ENCODE measurements at places on chromosomes 5 and 9.

GRCh38 chr9:85600675-85601263, 141.0 kb downstream of the AGTPBP1 start:
- DNase-seq, result no peak

- DNase-seq, result no peak
These were observed 8.0 kb downstream of the SIL1 start for GRCh38 chr5:139190125-139190524.

DNA sequence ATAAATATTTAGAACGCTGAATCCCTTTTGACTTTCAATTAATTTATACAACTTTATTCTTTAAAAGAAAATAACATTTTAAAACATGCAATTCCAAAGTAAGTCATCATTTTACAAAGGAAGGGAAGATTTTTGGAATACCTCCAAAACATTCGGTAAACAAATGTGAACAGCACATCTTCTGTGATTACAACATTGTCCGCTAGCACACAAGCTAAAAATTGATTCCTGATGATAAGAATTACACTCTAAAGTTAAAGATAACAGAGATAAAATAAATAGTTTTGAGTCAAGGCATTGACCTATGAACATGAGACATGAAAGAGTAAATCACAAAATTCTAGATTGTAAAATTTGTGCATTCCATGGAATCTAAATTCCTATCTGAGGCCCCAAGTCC, 56.2 kb upstream of the TRAF1 start:
- DNase-seq, result no peak

DNA sequence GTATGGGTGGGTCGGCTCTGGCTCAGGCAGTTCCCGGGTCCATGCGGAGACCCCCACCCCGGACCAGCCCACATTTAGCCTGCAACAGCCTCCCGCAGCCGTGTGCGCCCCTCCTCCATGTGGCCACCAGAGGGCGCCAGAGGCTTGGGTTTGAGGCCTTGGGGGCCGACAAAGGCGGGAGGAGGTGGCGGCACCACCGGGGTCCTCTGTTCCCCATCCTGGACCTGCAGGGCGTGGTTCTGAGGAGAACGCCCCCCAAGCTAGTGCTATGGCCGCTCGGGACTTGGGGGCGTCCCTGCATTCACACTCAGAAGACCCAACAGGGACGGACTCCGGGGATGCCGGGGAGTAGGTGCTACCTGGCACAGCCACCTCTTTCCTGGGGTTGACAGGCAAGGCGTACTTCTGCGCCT, 16.5 kb downstream of the ASS1 start:
- DNase-seq, result peak; percentile 74

DNA sequence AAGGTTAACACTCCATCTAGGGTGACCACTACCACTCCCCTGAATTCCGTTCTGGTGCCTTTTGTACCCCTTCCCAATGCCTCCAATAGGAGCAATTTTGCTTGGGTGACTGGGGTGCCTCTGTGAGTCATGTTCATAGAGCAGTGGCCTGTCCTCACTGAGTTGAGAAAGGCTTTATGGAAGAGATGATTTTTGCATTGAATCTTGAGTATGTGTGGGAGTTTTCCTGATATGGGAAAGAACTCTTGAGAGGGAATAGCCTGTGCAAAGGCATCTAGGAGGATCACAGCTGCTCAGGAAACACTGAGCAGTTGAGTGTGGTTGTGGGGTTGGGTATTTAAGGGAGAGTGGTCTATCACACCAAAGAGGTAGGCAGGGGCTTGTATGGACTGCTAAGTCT, 16.2 kb downstream of the C9orf43 start:
- no peak for DNase-seq

GRCh38 chr9:36193023-36193422, 2.3 kb downstream of the CLTA start:
- no peak for DNase-seq

DNA sequence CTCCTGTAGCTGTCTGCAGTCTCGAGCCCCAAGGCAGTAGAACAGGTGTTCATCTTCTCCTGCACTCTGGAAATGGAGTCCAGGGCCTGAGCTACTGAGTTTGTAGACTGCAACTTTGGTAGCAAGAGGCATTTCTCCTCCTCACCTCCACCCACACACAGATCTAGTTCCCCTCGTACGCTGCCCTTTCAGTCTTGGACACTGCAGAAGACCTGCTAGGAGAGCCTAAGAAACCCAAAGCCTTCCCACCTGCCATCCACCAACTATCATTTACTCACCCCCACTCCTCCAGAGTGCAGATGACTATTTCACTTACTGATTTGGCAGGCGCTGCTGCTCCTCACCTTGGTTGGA, 59.0 kb downstream of the KCNIP1 start:
- DNase-seq, result no peak

- no peak for DNase-seq
These were observed 264.7 kb downstream of the TRIM32 start for GRCh38 chr9:116951588-116952435.

DNA sequence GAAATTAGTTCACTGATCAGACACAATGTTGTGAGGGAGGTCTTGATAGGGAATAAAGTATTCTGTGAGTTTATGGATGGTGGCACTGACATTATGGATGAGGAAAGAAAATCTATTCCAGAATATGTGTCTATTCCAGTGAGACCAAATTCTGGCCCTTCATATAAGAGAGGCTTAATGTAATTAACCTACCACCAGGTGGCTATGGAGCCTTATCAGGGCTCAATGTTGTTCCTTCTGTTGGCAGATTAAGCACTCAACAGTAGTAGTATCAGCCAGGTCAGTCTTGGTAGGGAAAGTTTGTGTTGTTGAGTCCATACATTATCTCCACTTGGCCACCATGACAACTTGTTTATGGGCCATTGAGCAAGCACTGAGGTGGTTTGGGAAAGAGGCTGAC, 41.7 kb upstream of the BARX1 start:
- DNase-seq, result no peak

DNA sequence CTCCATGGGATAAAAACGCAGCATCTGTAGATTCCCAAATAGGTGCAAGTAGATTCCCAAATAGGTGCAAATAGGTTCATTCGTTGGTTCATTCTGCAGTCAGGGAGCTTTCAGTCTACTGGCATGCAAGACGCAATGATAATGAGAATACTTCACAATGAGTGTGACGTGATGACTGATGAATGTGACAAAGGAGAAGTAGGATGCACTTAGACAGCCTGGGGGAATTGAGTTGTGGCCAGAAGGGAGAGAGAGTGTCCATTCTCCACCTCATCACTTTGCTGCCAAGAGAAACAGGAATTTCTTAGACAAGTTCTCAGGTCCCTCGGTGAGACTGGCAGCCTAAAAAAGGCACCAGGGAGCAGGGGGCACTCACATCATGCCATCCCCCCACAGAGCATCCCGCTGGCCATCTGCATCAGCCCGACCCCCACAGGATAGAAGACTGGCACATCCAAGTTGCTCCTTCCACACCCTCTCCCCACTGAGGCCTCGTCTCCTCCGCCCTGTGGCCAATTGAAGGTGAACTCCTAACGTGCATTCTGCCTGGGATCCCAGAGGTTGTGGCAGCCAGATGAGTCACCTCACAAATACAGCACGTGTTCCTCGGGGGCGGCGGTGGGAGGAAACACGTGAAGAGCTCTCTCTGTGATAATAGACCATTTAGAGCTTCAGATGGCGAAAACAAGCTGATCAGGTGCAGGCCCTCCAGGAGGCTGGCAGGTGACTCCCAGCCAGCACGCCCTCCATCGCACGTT, 19.9 kb upstream of the KCNIP1 start:
- DNase-seq, result no peak

DNA sequence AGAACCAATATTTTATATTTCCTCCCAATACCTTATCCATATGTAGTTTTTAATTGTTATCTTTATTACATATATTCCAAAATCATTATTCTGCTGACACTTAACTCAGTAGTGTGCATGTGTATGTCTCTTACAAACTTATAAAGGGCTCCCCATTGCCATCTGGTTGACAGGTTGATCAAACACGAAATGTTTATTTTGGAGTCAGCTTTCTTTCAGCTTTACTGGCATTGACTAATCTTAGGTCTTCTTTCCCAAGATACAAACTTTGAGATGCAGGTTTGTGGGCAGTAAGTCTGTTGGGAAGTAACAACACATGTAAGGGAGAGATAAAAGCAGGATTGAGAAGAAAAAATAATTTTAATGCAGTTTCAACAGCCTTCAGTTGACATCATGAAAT, 716.0 kb upstream of the CHD1 start:
- DNase-seq, result no peak
